CD14-positive monocyte (primary cell): ENCODE measurements at places on chromosomes 16 and 17.
A peak's percentile ranks its signal among the peaks of the same experiment; 100 is the strongest.

- DNase-seq, result no peak
These were observed 124.8 kb upstream of the RBBP6 start for GRCh38 chr16:24414534-24414933.

GRCh38 chr16:24851700-24852099, 5.9 kb downstream of the SLC5A11 start:
- no peak for DNase-seq

GRCh38 chr16:84252184-84252583, 12.4 kb upstream of the KCNG4 start:
- DNase-seq, result no peak

- DNase-seq, result peak; percentile 79
These were observed at the start of gene DRC7 for GRCh38 chr16:57694725-57695679. Gene DRC7 (plus strand): TSS chr16:57694806. CDS start chr16:57697950, 3,144 bp downstream.

DNA sequence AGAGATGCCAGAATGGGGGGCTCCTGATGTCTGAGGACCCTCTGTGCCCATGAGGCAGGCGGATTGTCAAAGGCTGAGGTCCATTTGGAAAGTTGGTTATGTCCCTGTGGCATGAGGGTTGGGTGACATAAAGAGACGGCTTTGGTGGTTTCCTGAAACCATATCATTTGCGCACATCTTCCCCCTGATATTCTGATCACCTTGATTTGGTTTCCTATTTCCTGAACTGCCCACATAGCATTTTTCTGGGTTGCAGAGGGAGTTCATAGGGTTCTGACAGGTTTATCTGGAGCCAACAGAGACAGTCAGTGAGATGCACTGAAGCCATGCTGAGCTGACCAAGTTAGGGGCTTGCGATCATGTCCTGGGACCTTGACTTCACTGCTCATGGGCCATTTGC, 15.7 kb upstream of the RNF222 start:
- no peak for DNase-seq

GRCh38 chr17:37206299-37206698, 169.5 kb upstream of the C17orf78 start:
- no peak for DNase-seq

GRCh38 chr17:62804822-62805221, 3.3 kb downstream of the MARCHF10 start:
- no peak for DNase-seq

DNA sequence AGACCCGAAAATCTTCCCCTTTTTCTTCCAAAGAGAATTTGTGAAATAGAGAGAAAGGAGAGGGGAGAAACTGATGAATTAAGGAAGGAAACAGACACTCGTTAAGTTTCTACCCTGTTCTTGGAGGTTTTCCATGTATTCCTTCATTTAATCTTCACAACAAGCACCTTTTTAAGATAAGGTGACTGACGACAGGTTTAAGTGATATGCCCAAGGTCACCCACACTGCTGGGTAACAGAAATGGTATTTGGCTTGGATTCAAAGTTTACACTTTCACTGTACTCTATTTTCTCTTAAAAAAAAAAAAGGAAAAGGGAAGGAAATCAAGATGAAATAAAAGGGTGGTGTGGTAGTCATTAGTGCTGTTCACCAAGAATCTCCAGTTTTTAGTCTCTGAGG, 33.5 kb upstream of the TOX3 start:
- no peak for DNase-seq

GRCh38 chr17:72150632-72151460, 30.0 kb downstream of the SOX9 start:
- no peak for DNase-seq

- DNase-seq, result peak; percentile 97
These were observed at the start of gene C16orf54 for GRCh38 chr16:29745853-29746345. Gene C16orf54 (minus strand): TSS chr16:29745990. CDS start chr16:29744951, 1,039 bp downstream.

- DNase-seq, result no peak
These were observed 3.7 kb downstream of the CCNF start for GRCh38 chr16:2432801-2433505.

DNA sequence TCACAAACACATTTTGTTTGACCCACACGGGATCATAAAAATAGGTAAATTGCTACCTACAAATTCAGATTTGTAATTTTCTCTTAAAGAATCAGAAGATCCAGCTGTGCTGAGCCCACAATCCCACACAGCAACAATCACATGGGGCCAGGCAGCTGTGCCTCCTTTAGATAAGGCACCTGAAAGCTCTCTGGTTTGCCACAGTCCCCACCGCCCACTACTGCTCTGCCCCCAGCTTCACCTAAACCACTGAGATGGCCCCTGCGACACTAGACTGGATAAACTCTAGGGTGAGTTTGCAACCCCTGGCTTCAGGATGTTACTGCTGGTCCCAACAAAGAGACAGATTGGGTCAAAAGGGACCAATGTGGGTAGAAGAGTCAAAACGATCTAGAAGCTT, 96.8 kb downstream of the GSG1L start:
- no peak for DNase-seq

- no peak for DNase-seq
These were observed 2.0 kb upstream of the NTAN1 start for GRCh38 chr16:15057681-15058417.

GRCh38 chr16:14111713-14112538, 40.8 kb downstream of the MRTFB start:
- no peak for DNase-seq

- DNase-seq, result peak; percentile 50
These were observed 22.6 kb downstream of the LRRC36 start for GRCh38 chr16:67349172-67349571.

GRCh38 chr16:11492808-11493530, 93.8 kb downstream of the LITAF start:
- no peak for DNase-seq

DNA sequence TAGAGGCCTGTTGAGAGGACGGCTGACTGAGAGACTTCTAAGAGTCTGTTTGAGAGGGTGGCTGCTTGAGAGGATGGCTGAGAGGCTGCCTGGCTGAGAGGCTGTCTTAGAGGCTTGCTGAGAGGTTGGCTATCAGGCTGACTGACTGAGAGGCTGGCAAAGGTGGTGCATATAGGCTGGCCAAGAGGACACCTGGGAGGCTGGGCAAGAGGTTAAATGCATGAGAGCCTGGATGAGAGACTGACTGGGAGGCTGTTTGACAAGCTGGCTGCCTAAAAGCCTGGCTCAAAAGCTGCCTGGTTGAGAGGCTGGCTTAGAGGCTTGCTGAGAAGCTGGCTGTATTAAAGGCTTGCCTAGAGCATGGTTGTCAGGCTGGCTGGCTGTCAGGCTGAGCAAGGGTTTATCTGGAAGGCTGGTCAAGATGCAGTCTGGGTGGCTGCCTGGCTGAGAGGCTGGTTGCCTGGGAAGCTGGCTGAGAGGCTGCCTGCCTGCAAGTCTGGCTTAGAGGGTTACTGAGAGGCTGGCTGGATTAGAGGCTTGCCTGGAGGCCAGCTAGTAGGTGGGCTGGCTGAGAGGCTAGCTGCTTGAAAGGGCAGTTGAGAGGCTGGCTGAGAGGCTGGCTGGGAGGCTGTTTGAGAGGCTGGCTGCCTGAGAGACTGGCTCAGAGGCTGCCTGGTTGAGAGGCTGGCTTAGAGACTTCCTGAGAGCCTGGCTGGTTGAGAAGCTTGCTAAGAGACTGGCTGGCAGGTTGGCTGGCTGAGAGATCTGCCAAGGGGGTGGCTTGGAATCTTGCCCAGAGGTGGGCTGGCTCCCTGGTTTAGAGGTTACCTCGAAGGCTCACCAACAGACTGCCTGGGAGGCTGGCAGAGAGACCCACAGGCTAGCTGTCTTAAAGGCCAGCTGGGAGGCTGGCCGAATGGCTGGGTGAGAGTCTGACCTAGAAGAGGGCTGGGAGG, 38.3 kb upstream of the ACSM2B start:
- no peak for DNase-seq

DNA sequence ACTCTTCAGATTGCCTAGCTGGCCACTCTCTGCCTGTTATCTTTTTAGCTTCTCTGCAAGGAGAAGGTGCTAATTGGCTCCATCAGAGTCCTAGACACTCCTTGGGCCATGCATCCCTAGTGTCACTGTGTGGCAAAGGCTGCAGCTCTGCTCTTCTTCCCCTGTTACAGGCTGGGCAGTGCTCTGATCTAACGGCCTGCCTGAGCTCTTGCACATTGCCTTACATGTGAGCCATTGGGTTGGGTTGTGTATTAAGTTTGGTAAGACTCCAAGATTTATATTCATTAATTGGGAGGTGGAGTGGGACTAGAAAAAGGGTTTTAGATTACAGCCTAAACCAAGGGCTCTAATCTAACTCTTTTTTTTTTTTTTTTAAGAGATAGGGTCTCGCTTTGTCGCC, 23.0 kb upstream of the SYT17 start:
- no peak for DNase-seq

DNA sequence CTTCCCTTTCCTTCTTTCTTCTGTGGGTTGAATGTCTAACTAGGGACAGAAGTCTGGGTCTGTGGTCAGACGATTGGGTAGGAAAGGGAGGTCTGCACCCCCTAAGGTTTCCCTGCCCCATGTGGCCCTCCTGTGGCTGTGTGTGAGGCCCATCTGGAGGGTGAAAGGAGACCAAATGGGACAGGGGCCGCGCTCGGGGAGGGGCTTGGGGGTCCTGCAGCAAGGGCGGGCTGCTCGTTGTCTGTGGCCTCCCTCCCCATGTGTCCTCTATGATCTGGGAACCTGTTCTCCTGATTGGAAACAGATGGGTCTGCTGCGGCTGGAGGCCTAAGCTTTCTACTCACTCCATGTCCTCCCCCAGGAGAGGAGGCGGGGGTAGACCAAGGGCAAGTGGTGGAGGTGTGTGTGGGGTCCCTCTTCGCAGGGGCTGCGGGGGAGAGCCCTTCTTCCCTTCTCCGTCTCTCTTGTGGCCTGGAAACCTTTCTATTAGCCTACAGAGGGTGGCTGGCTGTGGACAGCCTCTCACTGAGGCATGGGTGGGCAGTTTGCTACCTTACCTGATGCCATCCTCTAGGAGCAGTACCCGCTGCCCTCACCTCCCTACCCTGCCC, 18.6 kb downstream of the IGFBP4 start:
- DNase-seq, result no peak

DNA sequence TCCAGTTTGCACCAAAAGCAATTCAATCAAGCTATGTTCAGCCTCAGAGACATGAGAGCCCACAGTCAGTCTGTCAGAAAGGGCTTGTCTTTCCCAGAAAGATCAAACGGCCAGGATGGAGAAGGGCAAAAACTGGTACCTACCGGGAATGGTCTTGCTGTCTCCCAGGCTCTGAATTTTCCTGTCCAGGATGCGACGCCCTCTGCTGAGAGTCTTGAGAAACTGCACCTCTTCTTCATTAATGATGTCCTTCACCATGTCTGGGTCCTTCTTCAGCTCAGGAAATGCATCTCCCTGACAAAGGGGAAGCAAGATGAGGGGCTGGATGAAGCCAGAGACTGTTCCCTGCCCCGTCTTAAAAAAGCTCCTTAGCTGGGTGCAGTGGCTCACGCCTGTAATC, 15.8 kb upstream of the EXOSC6 start:
- peak; percentile 47 for DNase-seq

GRCh38 chr16:67115639-67116038, 5.9 kb downstream of the PHAF1 start:
- peak; percentile 71 for DNase-seq

- no peak for DNase-seq
These were observed 389.3 kb downstream of the CA10 start for GRCh38 chr17:51769231-51769630.

DNA sequence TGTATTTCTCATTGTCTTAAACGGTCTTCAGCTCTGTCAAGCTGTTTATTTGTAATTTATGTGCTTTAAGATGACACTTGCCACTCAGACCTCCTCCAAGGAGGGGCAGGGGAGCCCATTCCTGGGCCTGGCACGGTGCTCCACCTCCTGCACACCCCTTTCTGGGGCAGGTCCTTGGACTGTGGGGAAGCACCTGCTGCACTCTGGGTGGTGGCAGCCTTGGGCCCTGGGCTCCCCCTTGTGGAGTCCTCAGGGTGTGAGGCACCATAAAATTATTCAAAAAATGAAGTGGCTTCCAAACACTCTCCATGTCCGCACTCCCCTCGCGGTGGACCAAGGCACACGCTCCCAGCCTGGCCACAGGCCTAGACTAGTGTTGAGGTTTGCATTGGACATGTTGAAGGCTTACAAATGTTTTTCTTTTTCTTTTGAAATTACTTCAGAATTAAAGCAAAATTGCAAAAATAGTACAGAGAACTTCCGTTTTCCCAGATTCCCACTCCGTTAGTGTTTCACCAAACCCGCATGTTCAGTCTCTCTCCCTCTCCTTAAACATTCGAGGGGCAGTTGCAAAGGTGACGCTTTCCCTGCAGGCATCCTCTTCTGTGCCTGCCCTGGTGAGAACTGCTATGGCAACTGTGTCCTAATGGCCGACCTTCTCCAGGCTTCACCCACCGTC, 32.4 kb downstream of the FOXK2 start:
- peak; percentile 72 for DNase-seq

DNA sequence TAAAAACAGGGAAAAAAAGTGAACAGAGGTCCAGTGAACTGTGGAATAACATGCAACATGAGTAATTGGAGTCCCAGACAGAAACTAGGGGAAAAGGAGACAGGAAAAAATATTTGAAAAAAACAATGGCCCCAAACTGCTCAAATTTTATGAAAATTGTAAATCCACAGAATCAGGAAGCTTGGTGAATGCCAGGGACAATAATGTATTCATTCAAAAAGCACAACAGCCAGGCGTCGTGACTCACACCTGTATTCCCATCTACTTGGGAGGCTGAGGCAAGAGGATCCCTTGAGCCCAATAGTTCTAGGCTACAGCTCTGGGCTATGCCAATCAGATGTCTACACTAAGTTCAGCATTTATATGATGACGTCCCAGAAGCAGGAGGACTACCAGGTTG, 23.7 kb downstream of the NCOR1 start:
- DNase-seq, result no peak

- DNase-seq, result no peak
These were observed 520.8 kb downstream of the HAPSTR1 start for GRCh38 chr16:9612267-9612666.

DNA sequence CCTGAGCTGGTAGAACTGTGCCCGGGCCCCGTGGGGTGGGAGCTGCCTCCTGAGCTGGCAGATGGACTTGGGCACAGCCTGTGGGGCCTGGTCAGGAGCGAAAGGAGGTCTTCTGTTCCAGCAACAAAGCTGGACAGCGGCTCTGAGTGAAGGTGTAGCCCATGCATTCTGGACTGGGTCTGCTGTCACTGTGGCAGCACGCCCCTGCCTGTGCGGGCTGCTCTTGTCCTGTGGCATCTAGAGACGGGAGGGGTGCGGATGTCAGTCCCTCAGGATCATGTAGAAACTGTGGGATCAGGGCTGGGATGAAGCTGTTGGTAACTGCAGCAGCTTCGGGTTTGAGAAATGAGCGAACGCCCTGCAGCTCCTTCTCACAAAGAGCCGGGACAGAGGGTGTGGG, 19.4 kb downstream of the BAIAP2 start:
- DNase-seq, result no peak

DNA sequence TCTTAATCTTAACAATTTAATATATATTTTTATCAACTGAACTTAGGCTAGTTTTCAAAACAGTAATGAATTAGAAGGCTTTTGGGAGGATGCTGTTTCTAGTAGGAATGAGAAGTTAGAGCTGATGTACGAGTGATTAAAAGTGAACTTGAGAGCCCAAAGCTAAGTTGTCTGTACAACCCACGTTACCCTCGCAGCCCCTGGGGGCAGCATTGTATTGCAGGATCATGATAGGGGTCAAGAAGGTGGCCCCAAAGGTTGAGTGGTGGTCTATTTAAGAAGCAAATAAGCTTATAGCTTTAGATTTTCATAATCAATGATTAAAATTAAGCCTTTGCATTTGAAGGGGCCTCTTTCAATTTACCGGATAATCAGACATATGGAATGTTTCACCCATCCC, 33.7 kb upstream of the ALDH3A2 start:
- no peak for DNase-seq
